RWPE1 (cell line): ENCODE measurements at places on chromosomes 2 and 18.

DNA sequence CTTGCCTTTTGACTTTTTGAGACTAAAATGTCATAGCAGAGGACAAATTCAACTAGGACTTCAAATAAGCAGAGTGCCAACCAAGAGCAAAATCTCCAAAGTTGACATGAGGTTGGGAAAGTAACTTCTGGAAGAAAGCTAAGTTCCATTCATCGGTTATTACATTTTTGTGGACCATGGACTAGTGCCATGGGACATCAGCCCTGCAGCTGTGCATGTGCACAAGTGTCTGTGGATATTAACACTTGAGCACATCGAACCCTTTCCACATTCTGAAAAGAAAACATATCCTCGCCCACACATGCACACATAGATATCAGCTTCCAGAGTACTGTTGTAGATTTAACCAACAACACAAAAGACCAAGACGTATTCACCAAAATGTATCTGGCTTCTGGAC, 262.6 kb downstream of the NYAP2 start:
- no peak for DNase-seq

DNA sequence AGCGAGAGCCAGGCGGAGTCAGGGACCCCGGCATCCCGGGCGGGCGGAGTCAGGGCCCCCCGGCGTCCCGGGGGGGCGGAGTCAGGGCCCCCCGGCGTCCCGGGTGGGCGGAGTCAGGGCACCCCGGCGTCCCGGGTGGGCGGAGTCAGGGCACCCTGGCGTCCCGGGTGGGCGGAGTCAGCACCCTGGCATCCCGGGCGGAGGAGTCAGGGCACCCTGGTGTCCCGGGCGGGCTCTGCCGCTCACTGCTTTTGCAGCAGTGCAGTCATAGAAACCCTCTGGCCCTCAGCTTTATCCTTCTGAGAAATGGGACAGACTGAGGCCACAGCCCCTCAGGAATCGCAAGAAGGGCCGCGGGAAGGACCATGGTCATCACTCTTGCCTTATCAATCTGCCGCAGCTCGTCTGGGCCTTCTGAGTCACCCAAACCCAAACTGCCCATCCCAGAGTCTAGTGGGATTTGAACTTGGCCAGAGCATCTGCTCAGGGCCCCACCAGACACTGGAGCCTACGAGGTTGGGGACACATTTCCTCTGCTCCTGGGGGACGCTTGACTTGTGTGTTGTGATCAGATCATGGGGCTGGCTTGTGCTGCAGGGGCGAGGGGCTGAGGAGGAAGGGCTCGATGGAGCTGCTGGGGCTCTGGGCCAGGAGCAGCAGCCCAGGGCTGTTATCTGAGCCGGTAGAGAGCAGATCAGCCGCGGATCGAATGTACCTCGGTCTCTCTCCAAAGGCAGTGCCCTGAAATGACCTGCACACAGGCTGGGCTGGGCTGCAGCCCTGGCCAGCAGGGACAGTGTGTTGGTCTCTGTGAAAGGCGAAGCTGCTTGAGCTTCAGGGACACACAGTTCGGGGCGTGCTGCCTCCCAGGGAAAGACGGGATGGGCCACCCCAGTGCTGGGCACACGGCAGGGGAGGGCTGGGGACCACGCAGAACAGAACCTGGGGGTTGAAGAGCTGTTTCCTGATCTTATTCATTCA, 290.1 kb upstream of the HDAC4 start:
- no peak for DNase-seq

DNA sequence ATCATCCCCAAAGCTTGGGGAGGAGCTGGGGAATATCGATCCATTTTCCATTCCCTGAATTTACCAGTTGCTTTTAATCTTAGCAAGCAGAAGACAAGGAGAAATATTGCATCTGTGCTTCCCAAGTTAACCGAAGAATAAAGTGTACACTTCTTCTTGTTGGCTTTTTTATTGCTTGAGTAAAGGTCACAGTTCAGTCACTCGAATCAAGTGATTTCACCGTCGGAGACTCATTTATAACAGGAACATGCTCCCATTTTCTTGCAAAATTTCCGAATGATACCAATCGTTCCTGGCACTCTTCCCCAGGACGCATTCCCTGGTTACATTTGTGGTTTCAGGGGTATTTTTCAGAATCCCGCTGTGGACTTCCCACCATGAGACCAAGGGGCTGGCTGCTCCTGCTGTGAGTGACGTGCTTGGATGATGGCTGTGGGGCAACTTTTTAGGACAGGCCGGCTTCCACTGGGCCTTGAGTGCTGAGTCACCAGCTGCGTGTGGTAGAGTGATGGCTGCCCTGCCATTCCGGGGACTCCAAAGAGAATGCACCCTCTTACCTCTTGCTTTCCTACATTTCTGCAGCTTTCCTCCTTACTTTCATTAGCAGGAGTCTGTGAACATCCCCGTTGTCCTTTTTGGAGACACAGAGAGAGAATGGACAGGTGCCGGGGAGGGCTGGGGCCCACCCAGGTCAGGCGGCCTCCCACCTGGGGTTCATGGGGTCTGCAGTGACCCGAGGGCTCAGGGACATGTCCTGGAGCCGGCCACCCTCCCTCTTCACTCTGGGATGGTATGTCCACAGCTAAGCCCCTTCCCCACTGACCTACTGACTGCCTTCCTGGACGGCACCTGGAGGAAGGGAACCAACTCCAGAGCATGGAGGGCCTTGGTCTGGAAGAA, 60.7 kb upstream of the HDAC4 start:
- no peak for DNase-seq

GRCh38 chr2:237669628-237670392, 42.4 kb downstream of the LRRFIP1 start:
- no peak for DNase-seq

DNA sequence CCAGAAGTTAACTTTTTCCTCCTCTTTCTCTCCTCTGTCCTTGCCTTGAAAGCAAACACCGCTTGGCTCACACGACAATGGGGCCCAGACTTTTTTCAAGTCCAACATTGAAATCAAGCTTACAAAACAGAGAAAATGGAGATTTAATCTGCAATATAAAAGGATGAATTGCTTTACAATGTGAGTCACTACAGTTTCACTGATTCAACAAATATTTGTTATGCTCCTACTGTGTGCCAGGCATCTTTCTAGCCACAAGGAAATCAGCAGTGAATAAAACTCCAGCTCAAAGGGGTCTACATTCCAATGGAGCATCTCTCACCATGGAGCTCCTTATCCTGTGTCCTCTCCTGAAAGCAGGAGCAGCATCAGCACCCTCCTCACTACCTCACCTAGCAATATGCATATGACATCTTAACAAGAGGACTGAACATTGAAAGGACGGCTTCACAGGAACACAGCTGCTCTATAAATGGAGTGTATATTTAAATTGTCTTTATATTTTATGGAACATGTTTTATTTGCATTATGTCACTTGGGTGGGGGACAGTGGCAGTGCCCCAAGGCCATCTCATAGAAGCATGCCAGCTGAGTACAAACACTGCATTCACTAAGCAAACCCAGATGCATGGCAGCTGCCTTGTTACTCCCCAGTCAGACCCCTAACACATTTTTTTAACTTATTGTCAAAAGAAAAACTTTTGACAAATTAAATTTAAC, 39.5 kb downstream of the PKDCC start:
- DNase-seq, result no peak

DNA sequence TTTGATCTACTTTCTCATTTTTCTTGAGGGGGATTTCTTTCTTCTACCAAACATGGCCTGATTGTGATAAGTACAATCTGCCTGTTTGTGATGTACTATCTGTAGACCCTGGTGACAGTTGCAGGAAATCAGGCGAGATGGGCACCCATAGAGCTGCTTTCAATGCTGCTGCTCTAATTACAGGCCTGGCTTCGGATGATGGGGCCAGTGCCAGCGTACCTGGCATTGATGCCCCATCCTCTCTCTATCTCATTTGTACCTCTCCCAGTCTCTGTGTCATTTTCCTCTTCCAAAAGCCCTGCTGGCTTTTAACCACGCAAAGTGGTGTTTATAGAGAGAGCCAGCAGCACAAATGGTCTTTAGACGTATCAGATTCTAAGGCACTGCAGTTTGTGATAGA, 69.9 kb downstream of the KCTD18 start:
- no peak for DNase-seq

GRCh38 chr2:122166820-122167219, 411.4 kb downstream of the TSN start:
- no peak for DNase-seq

DNA sequence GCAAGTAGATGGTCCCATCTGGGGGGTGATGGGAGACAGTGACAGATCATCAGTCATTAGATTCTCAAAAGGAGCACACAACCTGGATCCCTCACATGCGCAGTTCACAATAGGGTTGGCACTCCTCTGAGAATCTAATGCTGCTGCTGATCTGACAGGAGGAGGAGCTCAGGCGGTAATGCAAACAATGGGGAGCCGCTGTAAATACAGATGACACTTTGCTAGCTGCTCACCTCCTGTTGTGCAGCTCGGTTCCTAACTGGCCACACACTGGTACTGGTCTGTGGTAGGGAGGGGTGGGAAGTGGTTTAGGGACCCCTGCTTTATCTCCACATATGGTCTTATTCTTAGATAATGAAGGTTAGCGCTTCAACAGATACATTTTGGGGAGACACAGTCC, 506.6 kb downstream of the PLCL1 start:
- DNase-seq, result no peak

DNA sequence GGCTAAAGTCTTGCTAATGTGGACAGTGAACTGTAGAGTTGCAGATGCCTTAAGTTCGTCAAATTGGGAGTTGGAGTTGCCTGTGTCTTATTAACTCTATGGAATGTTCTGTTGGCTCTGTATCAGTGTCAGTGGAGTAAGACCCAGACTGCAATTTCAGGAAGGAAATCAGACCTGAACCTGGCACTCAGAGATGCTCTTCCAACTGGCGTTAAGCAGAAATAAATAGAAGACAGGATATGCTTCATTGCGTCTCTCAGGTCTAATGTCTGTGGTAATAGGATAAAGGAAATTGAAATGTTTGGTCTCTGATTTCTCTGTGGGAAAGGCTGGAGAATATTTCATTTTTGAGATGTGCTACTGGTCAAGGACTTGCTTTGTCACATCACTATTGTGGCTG, 846.7 kb upstream of the ID2 start:
- DNase-seq, result no peak
